Fibroblast of lung (primary cell): ENCODE measurements at places on chromosomes 7 and 10. TPM values are rescaled to one million over a fixed set of nuclear protein-coding genes. Genes with fewer than 3 reads are reported as not detected.

LFNG gene
- total RNA-seq: 0.33 and 0.77 TPM in 2 replicates

DNA sequence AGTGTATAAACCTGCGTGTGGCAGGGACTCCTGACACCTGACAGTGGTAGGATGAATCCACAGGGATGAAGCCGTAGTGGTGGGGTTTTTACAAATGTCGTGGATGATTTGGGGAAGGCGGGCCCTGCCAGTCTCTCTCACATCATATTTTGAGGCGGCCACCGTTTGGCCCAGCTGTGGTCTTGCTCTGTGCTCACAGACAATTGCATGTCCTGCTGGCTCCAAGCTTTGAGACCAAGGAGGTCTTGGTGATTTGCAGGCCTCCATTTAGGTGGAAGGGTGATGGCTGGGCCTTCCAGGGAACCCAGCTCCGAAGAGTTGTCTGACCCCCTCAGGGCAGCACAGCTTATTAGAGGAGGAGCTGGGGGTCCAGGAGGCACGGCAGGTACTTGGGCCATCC lies 151.1 kb upstream of the SHH start:
- DNase-seq: no peak

DNA sequence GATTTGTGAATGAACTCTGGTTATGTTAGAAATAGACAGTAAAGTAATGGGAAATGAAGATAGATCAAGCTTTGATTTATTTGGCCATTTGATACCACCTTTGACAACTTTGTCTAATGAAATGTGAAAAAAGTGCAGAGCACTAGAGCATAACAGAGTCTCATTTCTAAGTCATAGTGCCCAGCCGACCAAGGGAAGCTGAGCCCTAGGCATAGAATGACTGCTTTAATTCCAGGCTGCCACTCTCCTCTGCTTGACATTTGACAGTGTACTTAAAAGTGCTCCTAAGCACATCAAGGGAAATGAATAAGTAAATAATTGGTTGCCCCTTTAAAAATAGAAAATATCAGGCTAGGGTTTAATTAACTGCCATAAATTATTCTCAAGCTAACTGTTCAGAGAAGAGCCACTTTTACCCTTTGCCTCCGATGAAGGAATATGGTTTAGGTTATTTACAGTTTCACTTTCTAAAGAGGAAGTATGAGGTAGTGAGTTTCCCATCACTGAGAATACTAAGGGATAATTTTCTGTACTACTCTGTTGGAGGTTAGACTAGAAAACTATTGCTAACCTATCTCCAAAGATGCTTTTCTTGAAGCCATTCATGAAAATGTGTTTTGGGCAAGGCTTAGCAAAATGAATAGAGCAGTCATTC lies 591.6 kb downstream of the REEP3 start:
- no peak for DNase-seq

HGF gene
- 108 and 243 TPM in 2 replicates for total RNA-seq

RELN gene
- 0.33 and 1.8 TPM in 2 replicates for total RNA-seq

FAM171A1 gene
- 6.2 and 8.8 TPM in 2 replicates for total RNA-seq

DNA sequence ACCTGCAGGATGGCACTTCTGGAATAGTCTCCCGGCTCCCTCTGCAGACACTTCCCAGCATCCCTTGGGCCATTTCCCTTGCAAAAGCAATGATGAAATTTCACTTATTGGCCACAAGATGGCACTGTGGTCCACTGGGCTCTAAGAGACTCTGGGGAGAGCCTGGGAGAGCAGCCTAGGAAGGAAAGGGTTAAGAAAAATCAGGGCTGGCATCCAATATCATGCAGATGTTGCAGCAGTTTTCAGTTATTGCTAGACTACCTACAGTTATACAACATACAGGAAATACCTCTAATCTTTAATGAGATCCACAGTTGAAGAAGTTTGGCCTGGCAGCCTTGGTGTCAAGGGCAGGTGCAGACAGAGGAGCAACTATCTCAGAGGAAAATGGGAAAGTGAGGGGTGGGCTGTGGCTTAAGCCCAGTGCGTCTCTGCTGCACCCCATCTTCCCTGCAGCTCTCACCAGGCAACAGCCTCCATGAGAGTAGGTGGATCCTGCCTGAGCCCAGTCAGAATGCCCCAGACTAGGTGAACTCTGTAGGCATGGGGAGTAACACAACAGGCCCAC lies 100.2 kb upstream of the PRSS58 start:
- DNase-seq: peak; percentile 85

IFIT1 gene
- total RNA-seq: 21.8 and 25.8 TPM in 2 replicates

DNA sequence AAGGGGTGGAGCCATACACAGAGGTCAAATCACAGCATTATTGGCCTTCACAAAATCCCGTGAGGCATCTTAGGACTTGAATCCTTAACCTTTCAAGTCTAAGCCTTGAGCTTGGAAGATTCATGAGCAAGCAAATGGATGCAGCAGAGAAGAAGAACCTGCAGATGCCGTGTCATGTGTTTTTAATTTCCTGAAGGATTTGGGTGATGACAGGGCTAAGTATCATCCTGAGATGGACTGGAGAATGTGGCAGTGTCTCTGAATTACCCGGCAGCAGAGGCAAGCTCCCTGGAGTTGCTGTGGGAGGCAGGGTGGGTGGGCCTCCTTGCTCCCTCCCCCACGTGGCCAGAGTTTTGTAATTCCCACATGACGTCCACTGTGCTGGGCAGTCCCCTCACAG lies 50.8 kb downstream of the GCC1 start:
- DNase-seq: no peak

GPR26 gene
- not detected in 2 replicates for total RNA-seq
